ENCODE measurements at places on chromosomes 4 and X.

GRCh38 chr4:37762294-37762990 is 64.0 kb upstream of the PGM2 start:
- no peak for DNase-seq

DNA sequence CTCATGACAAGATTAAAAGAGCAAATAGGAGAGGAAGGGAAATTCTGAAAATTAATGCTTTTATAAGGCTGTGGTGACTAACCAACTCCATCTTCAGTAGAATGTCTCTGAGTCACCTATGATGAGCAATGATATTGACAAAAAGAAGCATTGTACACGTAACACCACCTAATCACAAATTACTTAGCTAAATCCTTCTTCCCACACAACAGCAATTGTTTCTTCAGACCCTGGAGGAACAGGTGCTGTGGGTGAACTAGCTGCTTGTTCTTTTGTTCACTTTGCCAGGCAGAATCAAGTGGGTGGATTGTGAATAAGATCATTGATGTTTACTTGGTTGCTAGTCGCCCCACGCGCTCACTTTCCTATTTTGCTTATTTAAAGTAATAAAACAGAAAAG is 315.5 kb downstream of the CAMK2D start:
- no peak for DNase-seq

DNA sequence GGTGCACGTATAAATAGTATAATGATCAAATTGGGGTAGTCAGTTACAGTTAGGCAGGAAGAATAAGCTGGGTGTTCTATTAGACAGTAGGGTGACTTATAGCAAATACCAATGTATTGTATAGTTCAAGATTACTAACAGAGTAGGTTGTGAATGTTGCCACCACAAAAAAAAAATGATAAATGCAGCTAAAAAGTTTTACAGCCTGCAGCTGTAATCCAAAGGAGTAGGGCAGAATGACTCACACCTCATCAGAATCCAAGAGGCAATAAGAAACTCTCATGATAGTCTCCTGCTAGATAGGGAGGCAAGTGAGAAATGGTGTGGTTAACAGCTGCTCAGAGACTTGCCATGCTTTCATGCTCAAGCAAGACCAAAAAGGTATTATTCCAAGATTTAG is 19.6 kb upstream of the TCEAL4 start:
- no peak for DNase-seq

DNA sequence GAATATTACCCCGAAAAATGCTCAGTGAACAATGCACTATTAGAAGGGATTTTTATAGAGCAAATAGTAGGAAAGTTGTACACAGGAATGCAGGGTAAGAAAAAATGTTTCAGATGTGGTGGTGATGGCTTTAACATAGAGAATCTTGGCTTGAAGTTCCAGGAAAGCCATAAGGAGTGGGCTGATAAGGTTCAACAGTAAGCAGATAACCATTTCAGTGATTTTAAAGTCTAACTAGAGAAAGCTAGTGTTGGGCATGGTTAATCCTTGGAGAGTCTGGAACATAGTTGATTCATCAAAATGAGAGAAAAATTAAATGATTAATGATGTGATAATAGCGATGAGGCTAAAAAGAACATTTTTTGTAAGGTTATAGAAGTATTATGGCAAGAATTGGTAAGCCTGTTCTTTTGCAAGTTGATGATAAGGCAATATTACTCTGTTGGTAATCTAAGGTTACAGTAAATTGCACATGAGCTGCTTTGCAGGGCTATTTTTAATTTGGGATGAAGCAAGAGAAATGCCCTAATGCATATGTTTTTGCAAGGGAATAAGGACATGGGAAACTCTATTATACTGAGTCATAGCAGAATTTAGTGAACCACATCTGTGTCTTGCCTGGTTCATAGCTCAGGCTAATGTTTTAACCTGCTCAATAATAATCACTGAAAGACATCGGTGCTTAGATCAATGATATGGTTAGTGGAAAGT is 44.3 kb downstream of the GALNTL6 start:
- no peak for DNase-seq

- DNase-seq: no peak
These were observed 2.2 kb downstream of the GRID2 start for GRCh38 chr4:92305878-92306520.

DNA sequence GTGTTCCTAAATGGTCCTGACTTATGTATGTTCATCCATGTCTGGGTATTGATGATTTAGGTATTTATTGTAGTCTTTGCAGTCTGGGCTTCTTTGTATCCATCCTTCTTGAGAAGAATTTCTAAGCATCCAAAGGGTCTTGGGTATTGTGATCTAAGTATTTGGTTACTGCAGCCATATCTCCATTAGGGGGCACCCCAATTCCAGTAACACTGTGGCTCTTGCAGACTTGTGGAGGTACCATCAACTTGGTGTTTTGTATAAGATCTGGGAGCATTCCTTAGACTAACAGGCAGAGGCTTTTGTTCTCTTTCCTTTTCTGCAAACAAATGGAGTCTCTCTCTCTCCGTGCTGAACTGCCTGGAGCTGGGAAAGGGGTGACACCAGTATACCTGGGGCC is 113.7 kb upstream of the NEXMIF start:
- DNase-seq: peak; percentile 5

DNA sequence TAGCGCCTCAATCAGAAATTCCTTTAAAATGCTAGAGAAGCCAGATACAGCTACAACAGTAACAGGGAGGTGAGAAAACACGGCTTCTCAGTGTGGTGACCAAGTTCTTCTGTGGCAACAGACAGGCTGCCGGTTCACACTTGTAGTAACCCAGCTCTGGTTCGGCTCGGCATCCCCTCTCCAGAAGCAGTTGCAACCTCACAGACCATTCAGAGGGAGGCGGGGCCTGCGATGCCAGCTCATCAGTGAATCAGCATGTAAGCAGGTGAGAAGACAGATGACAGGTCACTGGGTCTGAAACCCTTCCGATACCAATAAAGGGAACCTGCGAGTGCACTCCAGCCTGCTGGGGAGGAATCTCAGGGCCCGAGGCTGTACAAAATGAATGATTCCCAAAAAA is 251.0 kb downstream of the KCNIP4 start:
- no peak for DNase-seq

- DNase-seq: no peak
These were observed at the start of gene SMARCA1 for GRCh38 chrX:129523079-129523911. TSS of gene SMARCA1 (minus strand) at chrX:129523490. CDS start at chrX:129523370, 120 bp downstream.

DNA sequence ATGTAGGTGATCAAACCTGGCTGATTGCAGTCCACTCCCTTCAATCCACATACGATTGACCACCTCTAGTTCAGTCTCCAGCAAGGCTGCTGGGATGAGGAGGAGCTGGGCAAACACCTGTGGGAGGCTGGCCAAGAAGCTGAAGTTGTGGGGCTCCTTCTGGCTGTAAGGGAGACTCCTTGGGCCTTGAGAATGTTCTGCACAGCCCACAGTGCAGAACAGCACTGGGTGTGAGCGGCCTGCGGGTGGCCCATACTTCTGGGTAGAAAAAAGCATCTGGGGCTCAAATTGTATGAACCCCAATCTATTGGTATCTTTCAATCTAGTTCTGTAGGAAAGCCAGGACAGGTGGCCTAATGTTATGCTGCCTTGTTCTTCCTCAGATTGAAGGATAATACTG is 1608.8 kb upstream of the PCDH10 start:
- no peak for DNase-seq
